Vein endothelial cell (primary cell): ENCODE measurements at places on chromosomes 6 and 20. TPM values are rescaled to one million over a fixed set of nuclear protein-coding genes. Genes with fewer than 3 reads are reported as not detected.

Gene CTCFL
- under 0.01 TPM in 1 of 2 replicates, not detected in the other for total RNA-seq

Gene HMGN3
- total RNA-seq, result 41.3 and 42.1 TPM in 2 replicates

Gene PTGIS
- total RNA-seq, result 1.4 and 5.9 TPM in 2 replicates

Gene CST11
- total RNA-seq, result not detected in 2 replicates

Gene DEFB132
- total RNA-seq, result not detected in 2 replicates

Gene COL19A1
- total RNA-seq, result not detected in 2 replicates

Gene C6orf52
- not detected in 2 replicates for total RNA-seq

Gene GSTA2
- total RNA-seq, result not detected in 2 replicates

Gene DSTN
- total RNA-seq, result 208 and 240 TPM in 2 replicates

Gene HEY2
- total RNA-seq, result 0.33 and 0.67 TPM in 2 replicates

Gene ORC3
- 17.3 and 22.3 TPM in 2 replicates for total RNA-seq

Gene MAN1A1
- total RNA-seq, result 41.2 and 50.7 TPM in 2 replicates

Gene SLC22A16
- total RNA-seq, result not detected in 2 replicates

Gene CYP24A1
- not detected in 2 replicates for total RNA-seq

Gene TSPO2
- not detected in 2 replicates for total RNA-seq
